ENCODE measurements at places on chromosomes 3 and 15.
A peak's percentile ranks its signal among the peaks of the same experiment; 100 is the strongest.

GRCh38 chr3:128275316-128276145 lies 122.2 kb downstream of the EEFSEC start:
- no peak for DNase-seq

DNA sequence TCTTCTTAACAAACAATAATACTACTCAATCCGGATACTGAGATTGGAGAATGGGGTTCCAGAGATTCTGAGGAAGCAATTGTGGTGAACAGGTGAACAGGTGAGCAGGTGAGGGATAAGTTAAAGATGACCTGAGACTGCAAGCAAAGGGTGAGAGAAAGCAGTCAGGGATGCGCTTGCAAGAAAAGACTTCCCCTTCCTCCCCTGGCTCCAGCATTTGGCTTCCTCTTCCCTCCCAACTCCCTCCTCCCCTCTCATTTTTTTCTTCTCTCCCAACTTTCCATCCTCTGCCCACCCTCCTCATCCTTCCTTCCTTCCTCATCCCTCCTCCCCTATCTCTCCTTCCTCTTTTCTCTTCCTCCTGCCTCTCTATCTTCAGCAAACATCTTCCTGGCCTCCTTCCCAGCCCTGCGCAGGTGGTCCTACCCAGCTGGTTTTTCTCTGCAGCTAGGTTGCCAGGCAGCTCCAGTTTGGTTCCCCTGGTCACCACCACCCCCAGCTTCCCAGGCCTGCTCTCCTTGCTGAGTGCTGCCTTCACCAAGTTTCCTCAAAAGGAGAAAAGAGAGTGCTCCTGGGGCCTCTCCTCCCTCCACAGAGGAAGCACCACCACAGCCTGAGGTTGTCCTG lies 10.4 kb upstream of the VIPR1 start:
- DNase-seq, result no peak

GRCh38 chr3:61669668-61670299 lies 108.4 kb downstream of the PTPRG start:
- peak; percentile 11 for DNase-seq

DNA sequence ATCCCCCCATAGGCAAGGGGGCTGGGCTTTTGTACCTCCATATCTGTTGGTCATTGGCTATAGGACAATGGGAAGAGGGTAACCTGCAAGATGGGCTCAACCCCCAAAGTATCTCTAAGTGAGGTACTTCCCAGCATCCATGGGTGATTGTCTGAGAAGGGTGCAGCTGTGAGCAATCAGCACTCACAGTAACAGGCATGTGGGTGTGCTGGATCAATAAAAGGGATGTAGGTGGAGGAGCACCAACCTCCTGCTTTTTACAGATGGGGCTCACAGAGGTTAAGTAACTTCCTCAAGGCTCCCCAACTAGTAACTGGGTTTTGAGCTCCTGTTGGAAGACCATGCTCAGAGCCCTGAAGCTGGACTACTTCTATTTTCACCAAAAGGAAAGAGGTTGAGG lies 26.4 kb upstream of the FAM107A start:
- DNase-seq, result no peak

- peak; percentile 83 for DNase-seq
Measured at GRCh38 chr3:113638910-113639309, 57.5 kb downstream of the USF3 start.

DNA sequence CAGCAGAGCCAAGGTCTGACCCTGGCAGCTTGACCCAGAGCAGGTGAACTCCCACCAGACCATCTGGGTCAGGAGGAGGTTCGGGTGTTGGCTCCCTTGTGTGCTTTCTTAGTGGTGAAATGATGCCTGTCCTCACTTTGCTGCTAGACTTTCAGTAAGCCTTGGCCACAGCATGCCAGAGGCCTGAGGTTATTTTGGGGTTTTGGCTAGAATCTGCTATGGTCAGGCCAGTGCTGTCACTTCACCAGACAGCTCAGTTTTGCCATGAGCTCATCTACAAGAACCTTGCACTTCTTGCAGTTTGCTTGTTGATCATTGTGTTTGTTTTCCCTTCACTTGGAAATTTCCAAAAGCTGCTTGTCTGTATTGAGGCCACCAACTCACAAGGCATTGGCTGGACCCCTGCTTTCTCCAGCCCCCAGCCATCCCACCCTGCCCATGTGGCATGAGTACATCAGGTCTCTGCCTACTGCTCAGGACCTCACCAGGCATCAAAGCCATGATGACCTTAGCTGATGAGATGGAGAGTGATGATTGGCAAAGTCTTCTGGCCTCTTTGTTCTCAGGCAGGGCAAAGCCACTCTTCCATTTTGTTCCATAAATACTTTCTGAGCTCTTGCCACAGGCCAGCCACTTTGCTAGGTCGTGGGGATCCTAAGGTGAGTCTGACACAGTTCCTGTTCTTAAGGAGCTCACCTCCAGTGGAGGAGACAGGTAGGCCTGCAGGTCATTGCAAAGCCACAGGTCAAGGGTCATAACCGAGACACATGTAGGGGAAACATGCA lies 122.6 kb downstream of the ARNT2 start:
- no peak for DNase-seq

DNA sequence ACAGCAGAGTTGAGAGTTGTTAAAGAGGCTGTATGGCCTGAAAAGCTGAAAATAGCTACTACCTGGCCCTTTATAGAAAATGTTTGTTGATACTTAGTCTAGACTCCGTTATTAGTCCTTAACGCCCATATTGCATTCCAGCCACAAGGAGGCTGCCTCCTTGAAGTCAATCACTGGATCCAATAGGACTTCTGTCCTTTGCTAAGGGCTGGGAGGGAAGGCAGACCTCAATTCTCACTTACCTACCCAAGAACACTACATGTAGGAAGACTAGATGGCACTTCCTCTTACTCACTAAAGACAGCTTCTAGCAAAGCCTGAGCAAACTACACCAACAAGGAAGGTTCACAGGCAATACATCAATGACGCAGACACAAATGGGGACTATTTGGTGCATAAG lies 139.5 kb upstream of the HACD2 start:
- DNase-seq, result no peak

DNA sequence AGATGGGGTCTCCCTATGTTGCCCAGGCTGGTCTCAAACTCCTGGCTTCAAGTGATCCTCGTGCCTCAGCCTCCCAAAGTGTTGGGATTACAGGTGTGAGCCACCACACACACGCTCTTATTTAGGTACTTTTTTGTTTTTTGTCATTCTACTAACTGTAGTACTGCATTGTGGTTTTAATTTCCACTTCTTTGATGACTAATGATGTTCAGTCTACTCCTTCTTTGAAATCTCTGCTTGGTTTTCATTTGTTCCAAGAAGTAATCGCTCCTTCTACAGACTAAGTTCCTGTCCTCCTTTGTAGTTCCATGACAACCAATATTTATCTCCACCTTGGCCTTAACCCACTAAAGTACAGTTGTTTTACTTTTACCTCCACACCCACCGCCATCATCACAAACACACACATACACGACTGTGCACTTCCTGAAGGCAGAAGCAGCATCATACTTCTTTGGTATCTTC lies 529 bp upstream of the DLEC1 start:
- no peak for DNase-seq

GRCh38 chr3:44106756-44107155 lies 134.9 kb upstream of the TOPAZ1 start:
- no peak for DNase-seq

GRCh38 chr3:66326340-66326739 lies 105.5 kb downstream of the SLC25A26 start:
- DNase-seq, result no peak

GRCh38 chr3:7520593-7520992 lies 659.7 kb downstream of the GRM7 start:
- no peak for DNase-seq

- peak; percentile 38 for DNase-seq
Measured at GRCh38 chr3:195258449-195259153, 12.4 kb downstream of the XXYLT1 start.

GRCh38 chr3:14492948-14493881 lies 46.9 kb downstream of the GRIP2 start:
- no peak for DNase-seq
